ENCODE measurements at places on chromosomes 7 and 10.

DNA sequence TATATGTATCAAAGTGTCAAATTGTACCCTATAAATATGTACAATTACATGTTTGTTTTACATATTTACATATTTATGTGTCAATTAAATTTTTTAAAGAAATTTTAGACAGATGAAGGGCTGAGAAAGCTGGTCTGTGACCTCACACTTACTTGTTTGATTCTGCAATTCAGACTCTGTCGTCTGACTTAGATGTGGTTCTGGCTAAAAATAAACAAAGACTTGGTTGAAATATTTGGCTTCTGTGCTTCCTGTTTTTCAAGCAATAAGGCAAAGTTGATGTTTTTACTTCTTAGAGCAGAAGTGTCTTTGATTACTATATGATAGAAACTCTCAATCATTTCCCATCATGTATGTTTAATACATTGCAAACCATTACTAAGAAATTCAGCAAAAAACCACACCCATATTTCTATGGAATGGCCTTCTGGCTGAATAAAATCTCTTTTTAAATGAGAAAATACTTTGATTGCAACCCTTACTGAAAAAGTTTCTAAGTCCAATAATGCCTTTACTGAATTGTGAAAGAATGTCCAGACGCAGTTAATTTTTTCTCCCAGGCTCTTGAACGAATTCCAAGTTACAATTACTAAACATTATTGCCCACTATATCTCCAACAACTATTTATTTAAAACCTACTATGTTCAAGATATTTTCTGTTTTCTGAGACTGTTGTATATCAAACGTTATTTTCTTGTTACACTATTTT is 59.5 kb upstream of the PRKG1 start:
- no peak for DNase-seq

DNA sequence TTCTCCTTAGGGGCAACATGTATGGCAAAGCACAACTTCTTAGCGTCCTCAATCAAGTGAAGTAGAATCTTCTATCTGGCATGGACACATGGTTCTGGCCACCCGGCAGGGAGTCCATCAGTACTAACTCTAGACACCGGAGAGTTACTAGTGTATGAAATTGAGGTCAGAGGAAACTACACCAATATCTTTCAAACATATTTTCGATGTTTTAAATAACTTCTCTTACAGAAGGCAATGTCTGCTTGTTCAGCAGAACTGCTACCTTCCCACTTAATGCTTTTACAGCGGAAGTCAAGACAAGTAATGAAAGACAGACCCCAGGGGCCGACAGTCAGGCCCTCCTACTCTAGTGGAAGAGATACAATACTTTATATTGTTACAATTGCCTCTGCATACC is 89.9 kb downstream of the RNF216 start:
- DNase-seq = no peak

DNA sequence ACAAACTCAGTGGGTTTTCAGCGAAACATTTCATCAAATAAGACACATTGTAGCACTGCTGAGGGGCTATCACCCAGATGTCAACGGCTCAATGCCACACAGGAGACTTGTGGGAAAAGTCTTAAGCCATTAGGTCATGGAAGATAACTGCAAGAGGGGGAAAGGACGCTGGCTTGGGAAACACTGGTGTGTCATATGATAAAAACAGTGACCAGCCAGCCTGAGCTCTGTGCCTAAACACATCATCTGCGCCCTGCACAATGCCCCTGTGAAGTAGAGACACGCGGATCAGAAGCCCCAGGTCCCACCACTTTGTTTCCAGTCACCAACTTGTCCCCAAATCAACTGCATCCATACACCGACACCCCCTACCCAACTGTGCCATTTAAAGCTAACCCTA is 116.7 kb downstream of the TNS3 start:
- DNase-seq = no peak

GRCh38 chr7:91343996-91344629 is 79.9 kb downstream of the FZD1 start:
- no peak for DNase-seq

GRCh38 chr7:129843978-129844840 is 108.6 kb downstream of the UBE2H start:
- peak; percentile 19 for DNase-seq

DNA sequence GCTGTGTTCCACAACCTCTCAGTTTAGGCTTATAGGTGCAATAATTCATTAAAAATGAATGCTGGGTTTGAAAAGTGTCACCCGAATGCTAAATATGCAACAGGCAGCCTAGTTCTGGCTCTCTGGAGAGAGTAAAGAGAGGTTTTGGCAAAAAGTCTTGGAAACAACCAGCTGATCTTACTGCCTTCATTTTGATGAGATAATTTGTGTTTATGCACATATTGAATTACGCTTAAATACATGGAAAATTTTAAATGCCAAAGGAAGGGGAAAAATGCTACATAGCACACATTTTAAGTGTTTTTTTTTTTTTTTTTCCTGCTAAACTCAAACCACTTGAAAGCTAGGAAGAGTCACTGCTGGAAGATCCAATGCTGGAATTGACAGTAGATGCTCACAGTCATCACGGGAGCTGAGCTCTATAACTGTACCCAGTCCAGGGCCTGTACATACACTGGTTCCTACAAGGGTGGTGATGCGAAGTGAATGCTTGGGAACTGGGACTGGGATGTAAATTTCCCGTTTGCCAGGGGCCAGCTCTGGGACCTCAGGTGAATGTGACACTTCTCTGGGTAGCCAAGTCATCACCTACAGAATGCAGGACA is 151.5 kb downstream of the PFKFB3 start:
- DNase-seq = no peak

DNA sequence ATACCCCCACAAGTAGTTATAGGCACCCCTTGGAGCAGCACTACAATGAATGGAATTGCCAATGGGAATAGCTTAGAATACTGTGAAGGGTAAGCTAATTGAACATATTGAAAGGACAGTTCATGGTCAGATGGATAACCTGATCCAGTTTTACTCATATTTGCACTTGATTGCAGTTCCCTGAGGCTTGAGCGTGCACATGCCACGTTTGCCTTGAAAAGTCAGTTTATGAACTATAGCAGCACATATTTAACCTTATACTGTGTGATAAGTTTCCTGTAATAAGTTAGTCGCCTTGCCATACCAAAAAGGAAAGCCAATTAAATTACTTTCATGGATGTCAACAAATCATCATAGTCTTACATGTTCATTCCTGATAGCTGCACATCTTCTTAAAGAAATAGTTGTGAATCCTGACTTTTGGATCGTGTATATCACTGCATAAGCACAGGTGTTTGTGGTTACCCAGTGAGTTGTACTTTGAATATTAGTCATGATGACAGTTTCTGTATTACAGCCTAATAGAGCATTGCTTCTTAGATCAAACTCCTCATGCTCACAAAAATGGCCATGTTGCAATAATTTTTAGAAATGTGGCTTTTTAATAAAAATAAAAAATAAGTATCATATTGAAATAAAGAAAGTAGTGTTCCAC is 21.6 kb downstream of the DNTT start:
- DNase-seq = no peak

GRCh38 chr10:62627983-62628382 is 176.5 kb upstream of the ADO start:
- DNase-seq = no peak

- DNase-seq = no peak
Measured at GRCh38 chr7:23220690-23221305, 25.8 kb upstream of the GPNMB start.

DNA sequence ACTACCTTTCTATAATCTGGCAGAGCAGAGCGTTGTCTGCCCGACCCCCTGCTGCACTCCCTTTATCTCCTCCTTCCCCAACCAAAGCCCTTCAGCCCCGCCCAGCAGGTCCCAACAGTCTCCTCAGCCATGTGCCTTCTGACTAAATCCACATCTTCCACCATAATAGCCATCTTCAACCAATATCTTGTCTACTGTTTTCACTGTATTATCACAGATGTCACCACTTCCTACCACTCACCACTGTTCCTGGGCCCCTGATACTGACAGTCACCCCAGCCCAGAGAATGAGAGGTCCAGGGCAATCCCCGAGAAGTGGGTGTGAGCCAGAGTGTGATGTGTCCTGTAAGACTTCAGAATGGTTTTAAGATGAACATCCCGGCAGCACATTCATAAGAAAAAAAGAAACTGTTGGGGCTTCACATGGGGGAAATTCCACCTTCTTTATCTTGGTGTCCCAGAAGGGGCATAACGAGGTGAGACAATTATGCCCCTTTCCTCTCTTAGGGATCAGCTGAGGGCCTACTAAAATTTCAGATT is 25.3 kb downstream of the CCDC6 start:
- DNase-seq = no peak

DNA sequence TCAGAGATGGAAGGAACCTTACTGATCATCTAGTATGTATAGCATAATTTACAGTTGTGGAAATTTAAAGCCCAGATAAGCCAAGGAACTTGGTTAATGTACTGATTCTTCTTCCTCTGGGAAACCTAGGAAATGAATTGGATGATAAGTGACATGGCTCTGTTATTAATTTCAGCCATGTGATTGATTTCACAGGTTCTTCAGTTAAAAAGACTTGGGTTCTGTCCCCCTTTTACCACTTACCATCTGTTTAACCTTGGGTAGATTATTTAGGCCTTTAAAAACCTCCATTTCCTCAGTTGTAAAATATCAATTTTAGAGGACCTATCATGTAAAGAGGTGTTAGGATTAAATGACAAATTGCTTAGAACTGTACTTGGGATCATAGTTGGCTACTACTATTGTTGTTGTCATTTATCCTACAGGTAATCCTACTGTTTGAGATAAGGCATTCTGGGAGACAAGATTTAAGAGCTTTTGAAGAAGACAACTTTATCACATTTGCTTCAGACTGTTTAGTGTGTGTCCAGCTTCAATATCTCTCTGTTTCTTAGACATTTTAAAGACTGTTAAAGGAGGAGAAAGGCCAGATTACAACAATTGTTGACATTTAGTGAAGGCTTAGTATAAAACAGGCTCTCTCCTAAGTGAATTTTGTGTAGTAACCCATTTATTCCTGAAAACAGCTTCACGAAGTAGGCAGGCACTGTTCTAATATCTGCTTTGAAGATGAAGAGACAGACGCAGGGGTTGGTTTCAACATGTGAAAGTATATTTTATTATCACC is 997.1 kb upstream of the C7orf33 start:
- no peak for DNase-seq

DNA sequence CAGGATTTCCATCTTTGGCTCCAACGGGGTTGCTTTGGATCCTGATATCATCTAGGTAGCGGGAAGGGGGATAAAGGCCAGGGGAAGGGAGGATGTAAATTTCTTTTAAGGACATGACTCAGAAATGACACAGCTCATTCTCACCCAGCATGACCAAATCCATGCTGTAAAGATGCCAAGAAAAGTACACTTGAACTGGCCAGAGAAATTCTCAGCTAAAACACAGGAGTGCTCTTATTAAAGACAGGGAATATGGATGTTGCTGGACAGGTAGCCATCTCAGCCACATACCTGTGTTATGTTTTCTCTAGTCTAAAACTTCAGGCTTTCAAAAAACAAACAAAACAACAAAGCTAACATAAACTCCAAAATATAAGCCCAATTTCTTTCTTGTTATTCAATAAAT is 68.3 kb downstream of the NAMPT start:
- DNase-seq = no peak

GRCh38 chr7:78066599-78066998 is 268.0 kb downstream of the PHTF2 start:
- DNase-seq = no peak

DNA sequence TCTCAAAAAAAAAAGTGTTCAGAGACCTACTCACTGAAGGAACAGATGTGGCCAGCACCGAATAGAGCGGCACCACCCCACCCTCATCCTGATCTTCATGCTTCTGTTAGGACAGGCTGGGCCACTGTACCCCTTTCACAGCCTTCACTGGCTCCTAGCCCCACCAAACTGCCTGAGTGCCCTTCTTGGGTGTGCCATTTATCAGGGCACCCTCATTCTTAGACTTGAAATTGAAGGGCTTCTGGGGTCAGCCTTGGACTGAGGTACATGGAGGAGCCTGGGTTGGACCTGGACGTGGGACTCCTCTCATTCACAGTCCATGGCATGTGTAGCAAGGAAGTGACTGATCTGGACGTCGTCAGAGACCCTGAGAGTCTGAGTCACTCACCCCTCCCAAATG is 190.3 kb downstream of the COBL start:
- no peak for DNase-seq

GRCh38 chr10:131099028-131099726 is 212.3 kb downstream of the TCERG1L start:
- DNase-seq = no peak

- no peak for DNase-seq
Measured at GRCh38 chr10:60978287-60979115, 34.5 kb upstream of the RHOBTB1 start.

- DNase-seq = no peak
Measured at GRCh38 chr10:129531195-129531968, 64.3 kb downstream of the MGMT start.

DNA sequence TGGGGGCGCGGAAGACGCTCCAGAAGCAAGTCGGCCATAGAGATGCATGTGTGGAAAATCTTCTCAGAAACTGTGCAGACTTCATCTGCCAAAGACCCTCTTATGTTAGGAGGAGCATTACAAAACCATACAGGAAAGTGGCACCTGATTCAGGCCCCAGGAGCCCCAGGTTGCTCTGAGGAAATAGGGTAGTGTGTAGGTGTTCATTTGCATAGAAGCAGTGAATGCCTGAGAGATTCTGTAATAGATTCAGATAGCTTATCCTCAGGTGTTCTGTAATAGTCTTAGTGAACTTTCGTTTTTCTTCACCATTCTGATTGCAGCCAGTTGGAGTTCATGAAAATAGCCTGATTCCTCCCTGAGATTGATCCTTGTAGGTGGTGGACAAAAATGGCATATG is 106.4 kb upstream of the GJD4 start:
- no peak for DNase-seq

DNA sequence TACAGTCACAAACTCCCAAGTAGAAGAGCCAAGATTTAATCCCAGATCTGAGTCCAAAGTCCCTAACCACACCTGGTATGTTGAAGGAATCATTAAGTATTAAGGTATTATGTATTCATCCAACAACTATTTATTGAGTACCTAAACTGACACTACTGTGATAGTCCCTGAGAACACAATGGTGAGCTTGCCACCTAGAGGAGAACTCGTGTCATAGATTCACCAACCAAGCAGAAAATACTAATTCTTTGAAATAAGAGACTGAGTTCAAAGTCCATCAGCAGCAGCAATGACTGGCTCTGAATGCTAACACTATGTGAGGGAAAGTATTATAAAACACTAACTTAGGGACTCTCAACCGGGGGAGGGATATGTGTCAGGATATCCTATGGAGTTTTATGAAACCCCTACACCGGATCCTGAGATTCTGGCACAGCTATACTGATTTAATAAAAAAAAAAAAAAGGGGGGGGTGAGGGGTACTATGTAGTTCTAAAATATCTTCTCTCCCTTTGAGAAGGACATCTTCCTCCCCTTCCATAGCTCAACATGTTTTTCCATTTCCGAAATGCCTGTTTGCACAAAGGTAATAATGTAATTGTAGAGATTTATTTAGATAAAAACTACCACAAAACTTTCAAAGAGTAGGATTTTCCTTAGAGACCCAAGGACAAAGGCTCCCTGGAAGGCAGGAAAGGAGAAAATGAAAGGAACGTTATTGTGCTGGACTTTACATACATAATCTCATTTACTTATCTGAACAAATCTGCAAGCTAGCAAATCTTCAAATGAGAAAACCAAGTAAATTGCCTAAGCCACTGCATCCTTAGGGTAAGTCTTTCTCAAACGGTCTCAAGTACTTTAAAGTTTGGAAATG is 1.6 kb downstream of the NCOA4 start:
- DNase-seq = peak; percentile 42
